ENCODE measurements at places on chromosomes 11 and 22. TPM values are rescaled to one million over a fixed set of nuclear protein-coding genes. Genes with fewer than 3 reads are reported as not detected.

DNA sequence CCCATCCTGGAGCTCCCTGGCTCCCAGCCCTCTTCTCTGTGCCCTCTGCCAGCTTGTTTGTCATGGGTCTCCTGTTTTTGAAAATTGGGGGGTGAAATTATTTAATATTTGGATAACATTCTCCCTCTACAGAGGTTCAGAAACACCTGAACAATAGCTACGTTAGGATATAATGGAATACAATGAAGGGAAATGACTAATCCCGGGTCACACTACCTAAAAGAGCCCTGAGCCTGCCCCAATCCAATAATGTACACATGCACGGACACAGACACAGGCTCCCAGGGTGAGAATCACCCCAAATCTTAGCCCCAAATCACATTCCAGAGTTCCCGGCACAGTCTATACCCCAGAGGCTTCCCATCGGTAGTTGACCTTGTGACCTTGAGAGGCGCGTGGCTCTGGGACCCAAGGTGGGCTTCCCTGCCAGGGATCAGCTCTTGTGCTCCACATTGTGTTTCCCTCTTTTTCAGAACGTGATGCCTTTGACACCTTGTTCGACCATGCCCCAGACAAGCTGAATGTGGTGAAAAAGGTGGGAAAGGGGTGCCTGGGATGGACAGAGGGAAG lies 135.5 kb downstream of the PARVA start:
- H3K36me3 ChIP-seq: peaks cover 34% of the 10 kb centered on the region
- no peak overlapping the region for H3K4me3 ChIP-seq
- no peaks in the 10 kb centered on the region for H3K4me1 ChIP-seq
- DNase-seq: no peak
- H3K27me3 ChIP-seq: no peaks in the 10 kb centered on the region

GRCh38 chr11:130578738-130579368 lies 130.4 kb downstream of the ADAMTS15 start:
- no peaks in the 10 kb centered on the region for H3K4me1 ChIP-seq
- no peak overlapping the region for H3K4me3 ChIP-seq
- H3K36me3 ChIP-seq: no peaks in the 10 kb centered on the region
- H3K27ac ChIP-seq: no peak overlapping the region
- DNase-seq: no peak

DNA sequence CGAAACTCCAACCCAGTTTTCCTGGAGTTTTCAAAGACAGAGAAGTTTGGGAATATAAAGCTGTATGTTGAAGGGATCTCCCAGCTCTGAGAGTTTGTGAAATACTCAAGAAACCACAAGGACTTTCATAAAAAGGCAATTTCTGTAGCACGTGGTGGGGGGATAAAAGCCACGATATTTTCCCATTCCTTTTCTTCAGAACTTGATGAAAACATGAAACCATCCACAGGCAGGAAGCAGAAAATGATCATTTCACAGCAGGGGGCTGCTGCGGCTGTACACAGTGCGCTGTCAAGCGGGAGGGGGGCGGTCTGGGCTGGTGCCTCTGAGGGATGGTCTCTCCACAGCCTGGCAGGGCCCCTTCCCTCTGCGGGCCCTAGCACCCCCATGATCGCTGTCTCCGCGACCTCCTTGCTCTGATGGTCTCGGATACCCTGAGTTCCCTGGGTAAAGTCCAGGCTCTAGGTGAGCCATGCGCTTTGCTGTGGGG lies 423.2 kb downstream of the MN1 start:
- no peaks in the 10 kb centered on the region for H3K36me3 ChIP-seq
- H3K27me3 ChIP-seq: peaks cover 7% of the 10 kb centered on the region
- H3K4me1 ChIP-seq: no peaks in the 10 kb centered on the region
- H3K4me3 ChIP-seq: no peak overlapping the region
- no peak for DNase-seq

DNA sequence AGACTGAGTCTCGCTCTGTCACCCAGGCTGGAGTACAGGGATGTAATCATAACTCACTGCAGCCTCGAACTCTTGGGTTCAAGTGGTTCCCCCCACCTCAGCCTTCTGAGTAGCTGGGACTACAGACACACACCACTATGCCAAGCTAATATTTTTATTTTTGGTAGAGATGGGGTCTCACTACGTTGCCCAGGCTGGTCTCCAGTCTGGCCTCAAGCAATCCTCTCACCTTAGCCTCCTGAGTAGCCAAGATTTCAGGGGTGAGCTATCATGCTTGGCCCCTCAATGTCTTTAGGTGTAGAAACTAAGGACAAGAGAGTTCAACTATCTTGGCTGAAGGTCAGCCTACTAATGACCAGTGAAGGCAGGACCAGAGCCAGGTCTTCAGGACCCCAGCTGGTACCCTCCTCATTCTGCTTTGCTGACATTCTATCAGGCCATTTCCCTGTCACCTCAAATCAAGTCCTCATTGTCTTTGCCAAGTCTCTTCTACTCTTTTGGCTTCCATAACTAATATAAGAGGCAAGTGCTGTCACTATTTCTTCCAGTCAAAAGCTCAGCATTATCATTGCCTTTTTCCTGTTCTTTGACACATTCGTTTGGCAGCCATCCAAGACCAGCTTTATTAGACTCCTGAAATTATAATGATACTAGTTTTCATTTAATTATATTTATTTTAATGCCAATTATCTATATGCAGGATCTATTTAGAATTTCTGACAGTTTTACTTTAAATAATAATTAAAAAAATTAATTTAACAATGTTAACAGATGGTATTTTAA lies 264.2 kb upstream of the PITPNB start:
- H3K27ac ChIP-seq: no peak overlapping the region
- no peaks in the 10 kb centered on the region for H3K36me3 ChIP-seq
- no peak overlapping the region for H3K4me3 ChIP-seq
- DNase-seq: no peak
- H3K4me1 ChIP-seq: peaks cover 36% of the 10 kb centered on the region

- H3K4me1 ChIP-seq: no peaks in the 10 kb centered on the region
- H3K27ac ChIP-seq: no peak overlapping the region
- H3K36me3 ChIP-seq: no peaks in the 10 kb centered on the region
- no peak overlapping the region for H3K4me3 ChIP-seq
- DNase-seq: no peak
These were observed 136.0 kb downstream of the SERGEF start for GRCh38 chr11:17876827-17877226.

GRCh38 chr11:22536071-22536470 lies 89.6 kb downstream of the FANCF start:
- H3K27me3 ChIP-seq: no peaks in the 10 kb centered on the region
- no peak for DNase-seq
- no peaks in the 10 kb centered on the region for H3K4me1 ChIP-seq
- no peak overlapping the region for H3K27ac ChIP-seq

Gene IRAG1
- total RNA-seq: 12.9 TPM

Gene C22orf42
- not detected for total RNA-seq

Gene CERK
- total RNA-seq: 26.1 TPM

Gene SHISA8
- total RNA-seq: not detected

Gene SLC22A12
- not detected for total RNA-seq

Gene DGCR6
- total RNA-seq: 4.5 TPM

Gene OSM
- total RNA-seq: 1.1 TPM

Gene NXPE1
- not detected for total RNA-seq

Gene SDF2L1
- total RNA-seq: 36.1 TPM

All from lower lobe of right lung (tissue), 2 donors.